ENCODE measurements at places on chromosomes 16 and 17.

GRCh38 chr16:21652453-21652852, at the start of gene IGSF6:
IGSF6 (minus strand) TSS chr16:21652608; CDS start chr16:21652598, 10 bp downstream.
- DNase-seq: no peak

DNA sequence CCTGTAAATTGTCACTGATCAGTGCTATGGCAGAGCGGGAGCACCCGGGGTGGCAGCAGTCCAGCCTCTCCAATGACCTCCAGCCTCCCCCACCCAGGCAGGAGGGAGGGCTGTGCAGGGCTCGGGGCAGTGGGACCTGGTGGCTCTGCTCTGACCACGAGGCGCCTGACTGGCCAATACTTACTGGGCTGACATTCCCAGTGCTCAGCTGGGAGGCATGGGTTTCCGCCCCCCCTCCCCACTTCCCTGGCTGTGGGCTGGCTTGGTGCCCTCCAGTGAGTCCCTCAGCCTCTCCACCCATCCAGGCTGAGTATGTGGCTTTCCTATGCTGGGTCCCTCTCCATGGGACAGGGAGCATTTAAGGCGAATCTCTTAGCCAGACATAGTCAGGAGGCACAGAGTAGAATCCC, 2.7 kb downstream of the SOCS3 start:
- peak; percentile 75 for DNase-seq

GRCh38 chr17:8794636-8795035, 4.5 kb downstream of the MFSD6L start:
- DNase-seq: no peak

DNA sequence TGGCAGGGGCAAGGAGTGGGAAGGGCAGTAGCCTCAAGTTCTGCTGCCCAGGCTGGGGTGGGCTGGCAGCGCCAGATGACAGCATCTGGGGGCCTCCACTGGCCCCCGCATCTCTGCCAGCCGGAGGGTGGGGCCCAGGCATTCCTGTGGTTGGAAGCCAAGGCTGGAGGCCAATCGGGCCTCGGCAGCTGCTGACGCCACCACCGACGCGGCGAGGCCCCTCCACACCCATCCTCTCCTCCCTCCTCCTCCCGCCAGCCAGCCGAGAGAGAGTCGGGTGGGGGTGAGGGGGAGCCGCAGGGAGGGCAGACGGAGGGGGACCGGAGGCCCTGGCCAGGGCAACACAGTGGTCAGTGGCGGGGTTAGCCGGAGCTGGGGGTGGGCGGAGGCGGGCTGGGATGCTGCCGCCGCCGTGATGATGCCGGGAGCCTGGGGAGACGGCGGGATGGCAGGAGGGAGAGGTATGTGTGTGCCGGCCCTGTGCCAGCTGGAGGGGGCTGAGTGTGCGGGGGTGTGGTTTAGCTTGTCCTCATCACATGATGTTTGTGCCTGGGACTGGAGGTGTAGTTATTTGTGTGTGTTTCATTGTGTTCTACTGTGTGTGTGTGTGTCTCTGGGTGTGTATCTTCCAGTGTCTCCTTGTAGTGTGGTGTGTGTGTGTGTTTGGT, 36.6 kb downstream of the ARHGAP23 start:
- DNase-seq: peak; percentile 96

DNA sequence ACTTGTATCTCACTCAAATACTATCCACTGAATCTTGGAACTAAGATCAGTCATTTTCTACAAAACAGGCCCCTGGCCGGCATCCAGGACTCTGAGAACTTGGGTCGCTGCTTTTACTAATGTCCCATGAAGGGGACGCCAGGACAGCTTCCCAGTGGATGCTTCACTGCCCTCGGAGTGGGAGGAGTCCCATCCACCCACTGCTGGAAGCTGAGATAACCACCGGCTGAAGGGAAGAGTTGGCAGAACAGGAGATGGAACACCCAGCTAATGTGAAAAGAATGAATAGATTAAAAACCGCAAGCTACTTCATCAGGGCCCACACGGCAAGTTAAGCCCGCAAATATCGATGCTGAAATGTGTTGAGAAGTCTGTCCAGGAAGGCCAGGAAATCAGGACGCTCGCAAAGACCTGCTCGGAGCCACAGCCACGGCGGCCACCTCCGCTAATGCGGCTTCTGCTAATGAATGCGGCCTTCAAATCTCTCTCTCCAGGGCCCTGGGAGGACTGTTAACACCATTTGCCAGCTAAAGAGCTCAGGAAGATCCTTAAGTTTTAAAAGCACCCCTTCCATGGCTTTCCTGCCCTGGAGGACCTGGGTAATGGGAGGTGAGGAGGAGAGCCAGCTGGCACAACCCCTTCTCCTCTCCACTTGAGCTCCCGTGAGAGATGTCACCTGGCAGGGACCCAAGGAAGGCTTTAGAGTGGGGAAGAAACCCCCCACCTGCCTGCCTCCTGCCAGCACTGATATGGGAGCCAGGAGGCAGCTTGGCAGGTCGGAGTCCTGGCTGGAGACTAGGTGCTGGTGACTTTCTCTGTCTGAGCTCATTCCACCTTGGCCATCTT, 226.6 kb upstream of the RPL38 start:
- peak; percentile 19 for DNase-seq

DNA sequence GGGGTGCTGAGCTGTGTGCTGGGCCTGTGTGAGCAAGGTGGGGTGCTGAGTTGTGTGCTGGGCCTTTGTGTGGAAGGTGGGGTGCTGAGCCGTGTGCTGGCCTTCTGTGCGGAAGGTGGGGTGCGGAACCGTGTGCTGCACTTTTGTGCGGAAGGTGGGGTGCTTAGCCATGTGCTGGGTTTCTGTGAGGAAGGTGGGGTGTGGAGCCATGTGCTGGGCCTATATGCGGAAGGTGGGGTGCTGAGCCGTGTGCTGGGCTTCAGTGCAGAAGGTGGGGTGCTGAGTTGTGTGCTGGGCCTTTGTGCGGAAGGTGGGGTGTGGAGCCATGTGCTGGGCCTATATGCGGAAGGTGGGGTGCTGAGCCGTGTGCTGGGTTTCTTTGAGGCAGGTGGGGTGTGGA, 555.4 kb upstream of the EEF2KMT start:
- DNase-seq: no peak

DNA sequence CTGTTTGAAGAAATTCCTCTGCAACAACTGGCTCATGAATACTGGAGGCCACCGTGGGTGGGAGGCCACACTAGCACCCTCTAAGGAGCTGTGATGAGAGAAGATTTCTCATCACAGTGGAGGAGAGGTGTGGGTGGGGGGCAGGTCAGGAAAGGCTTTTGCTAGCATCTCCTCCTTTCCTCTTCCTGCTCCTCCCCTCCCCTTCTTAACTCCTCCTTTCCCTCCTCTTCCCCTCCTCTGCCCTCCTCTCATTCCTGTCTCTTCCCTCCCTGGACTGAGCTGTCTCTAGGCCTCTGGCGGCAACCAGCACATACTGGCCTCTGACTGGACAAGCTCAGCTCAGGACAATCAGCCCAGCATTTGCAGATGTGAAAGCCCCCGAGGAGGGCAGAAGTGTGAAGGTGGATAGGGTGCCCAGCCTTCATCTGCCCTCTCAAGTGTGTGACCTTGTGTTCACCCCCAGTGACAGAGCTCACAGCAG, 19.0 kb upstream of the LHX1 start:
- DNase-seq: peak; percentile 49

DNA sequence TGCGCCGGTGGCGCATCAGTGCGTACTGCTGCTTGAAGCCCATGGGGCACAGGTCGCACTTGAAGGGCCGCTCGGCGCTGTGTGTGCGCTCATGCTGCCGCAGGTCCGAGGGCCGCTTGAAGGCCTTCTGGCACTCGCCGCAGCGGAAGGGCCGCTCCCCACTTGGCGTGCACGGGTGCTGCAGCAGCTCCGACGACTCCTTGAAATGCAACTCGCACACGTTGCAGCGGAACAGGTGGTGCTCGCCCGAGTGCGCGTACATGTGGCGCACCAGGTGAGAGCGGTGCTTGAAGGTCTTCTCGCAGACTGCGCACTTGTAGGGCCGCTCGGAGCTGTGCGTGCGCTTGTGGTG, 3.3 kb downstream of the ZNF319 start:
- no peak for DNase-seq

DNA sequence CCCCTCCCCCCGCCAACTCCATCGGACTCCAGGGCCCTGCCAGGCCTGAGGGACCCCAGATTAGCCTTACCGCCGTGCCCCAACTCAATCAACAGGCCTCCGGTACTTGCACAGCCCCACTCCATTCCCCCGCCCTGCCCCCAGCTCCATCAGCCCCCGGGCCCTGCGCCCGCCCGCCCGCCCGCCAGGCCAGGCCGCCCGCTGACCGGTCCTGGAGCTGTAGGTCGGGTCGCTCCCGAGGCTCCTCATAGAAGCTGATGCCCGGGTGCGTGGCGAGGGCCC, 308 bp downstream of the GTF3C1 start:
- DNase-seq: no peak

DNA sequence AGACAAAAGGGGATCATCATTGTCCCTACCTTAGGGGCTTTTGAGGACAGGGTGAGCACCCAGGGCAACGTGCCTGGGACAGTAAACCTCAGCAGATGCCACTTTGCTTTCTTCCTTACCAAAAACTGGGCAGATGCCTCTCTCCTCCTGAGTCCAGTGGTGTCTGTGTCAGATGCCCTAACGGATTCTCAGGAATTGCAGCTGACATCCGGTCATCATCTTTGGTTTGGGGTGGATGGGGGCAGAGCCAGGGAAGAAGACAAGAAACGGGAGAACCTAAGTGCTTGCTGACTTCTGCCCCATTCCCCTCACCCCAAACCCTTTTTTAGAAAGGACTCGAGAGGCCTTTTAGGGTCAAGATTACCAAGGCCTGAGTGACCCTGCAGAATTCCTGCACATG, 187.5 kb downstream of the MSI2 start:
- DNase-seq: no peak

GRCh38 chr16:71430744-71431143, 11.1 kb downstream of the TLE7 start:
- DNase-seq: no peak

DNA sequence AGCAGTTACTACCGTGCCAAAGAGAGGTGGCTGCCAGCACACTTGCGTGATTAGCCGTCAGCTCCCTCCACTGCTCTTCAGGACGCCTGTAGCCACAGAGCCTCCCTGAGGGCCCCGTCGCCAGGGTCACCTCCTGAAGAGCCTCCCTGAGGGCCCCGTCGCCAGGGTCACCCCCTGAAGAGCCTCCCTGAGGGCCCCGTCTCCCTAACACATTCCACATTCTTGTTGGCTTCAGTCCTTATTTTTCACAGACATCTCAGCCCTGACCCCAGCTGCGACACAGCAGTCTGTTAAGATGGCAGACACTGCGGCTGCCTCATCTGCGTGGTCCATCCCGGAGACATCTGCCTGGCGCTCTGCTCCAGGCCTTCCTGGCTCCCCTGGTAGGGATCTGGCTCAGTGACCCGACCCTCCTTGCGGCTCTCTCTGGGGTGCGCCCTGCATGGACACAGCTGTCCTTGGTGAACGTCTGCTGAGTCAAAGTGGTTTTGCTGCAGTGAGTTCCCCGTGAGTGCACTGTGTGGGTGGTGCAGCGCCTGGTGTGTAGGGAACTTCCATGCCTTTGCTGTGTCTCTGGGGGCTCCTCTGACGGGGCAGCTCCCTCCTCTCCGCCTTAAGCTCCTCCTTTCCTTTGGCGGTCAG, 11.4 kb downstream of the ACSF3 start:
- no peak for DNase-seq

DNA sequence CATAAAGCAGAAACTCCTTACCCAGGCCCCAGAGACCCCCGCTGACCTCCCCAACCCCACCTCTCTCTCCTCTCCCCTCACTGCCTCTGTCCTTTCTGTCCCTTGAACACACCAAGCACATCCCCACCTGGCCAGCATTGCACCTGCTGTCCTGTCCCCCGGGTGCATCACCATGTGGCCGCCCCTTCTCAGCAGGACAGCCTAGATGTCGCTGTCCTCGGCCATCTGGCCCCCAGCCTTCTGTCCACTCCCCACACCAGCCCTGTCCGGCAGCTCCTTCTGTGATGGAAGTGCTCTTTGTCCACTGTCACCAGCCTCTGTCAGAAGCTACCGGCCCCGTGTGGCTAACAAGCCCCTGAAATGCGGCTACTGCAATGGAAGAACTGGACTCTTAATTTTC, 12.3 kb upstream of the MPRIP start:
- DNase-seq: no peak

DNA sequence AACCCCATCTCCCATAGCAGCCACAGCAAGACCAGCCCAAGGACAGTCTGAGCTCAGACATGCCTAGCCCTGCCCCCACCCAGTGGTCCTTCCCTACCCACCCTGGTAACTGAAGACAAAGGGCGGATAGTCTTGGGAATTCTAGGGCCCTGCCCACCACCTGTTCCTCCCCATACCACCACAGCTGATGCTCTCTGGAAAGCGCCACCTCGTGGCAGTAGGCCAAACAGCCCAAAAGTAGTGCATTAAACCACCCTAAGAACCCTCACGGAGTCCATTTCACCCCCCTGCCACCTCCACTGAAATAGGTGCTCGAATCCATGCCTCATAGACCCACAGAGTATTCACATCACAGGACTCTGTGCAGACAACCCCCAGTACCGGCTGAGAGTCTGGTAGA, 1021.4 kb downstream of the CDH8 start:
- DNase-seq: no peak

DNA sequence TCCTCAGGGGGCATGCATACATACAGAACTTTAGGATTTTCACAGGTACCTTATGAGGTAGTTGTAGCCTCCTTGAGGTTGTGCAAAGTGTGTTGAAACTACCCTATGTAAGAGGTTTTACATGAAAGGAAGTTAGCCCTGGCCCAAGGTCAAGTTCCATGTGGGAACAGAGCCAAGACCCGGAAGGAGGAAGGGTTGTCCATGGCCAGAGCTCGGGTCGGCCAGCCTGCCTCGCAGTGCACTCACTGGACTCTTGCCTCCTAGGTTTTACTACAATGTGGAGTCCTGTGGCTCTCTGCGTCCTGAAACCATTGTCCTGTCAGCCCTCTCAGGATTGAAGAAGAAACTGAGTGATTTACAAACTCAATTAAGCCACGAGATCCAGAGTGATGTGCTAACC, 8.2 kb downstream of the POLR2C start:
- peak; percentile 81 for DNase-seq

- DNase-seq: no peak
Observed at GRCh38 chr17:70123193-70123592, 46.1 kb upstream of the KCNJ2 start.

- DNase-seq: no peak
Observed at GRCh38 chr16:17160285-17160853, 310.4 kb downstream of the XYLT1 start.

GRCh38 chr17:5785867-5786509, 201.7 kb upstream of the NLRP1 start:
- DNase-seq: peak; percentile 15

GRCh38 chr16:10151718-10152117, 30.5 kb downstream of the GRIN2A start:
- no peak for DNase-seq

DNA sequence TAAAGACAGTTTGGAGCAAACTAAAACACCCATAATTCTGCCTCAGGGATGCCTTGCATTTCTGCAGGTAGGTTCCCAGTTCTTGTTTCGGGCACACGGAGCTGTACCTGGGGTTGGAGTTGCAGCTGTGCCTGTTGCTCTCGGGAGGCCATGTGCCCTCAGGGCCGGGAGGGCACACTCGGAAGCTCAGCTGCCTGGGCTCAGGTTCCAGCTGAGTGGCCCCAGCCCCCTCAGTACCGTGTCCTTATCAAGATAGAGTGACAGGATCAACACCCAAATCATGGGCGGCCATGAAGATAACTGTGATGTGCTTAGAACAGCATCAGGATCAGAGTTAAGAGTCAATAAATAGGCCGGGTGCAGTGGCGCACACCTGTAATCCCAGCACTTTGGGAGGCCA, 107.9 kb downstream of the SNX29 start:
- no peak for DNase-seq
